ENCODE measurements at places on chromosomes 2 and 18.

GRCh38 chr18:26978812-26979341 is 113.4 kb upstream of the AQP4 start:
- DNase-seq, result no peak

- DNase-seq, result no peak
Measured at GRCh38 chr2:153294199-153294786, 184.3 kb downstream of the RPRM start.

DNA sequence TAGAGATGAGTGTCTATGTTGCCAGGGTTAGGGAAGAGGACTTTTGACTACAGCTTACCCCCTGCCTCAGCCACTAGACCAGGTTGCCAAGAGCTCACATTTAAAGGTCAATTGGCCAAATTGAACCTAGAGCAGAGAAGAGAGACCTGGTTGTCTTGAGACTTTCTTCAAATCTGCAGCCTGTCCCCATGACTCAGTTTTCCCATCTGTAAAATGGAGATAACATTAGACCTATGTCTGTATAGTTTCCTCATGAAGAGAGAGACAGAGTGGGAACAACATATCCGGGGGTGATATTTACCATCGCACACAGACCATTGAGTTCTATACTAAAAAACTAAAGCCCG is 1.6 kb upstream of the LIPG start:
- DNase-seq, result no peak

DNA sequence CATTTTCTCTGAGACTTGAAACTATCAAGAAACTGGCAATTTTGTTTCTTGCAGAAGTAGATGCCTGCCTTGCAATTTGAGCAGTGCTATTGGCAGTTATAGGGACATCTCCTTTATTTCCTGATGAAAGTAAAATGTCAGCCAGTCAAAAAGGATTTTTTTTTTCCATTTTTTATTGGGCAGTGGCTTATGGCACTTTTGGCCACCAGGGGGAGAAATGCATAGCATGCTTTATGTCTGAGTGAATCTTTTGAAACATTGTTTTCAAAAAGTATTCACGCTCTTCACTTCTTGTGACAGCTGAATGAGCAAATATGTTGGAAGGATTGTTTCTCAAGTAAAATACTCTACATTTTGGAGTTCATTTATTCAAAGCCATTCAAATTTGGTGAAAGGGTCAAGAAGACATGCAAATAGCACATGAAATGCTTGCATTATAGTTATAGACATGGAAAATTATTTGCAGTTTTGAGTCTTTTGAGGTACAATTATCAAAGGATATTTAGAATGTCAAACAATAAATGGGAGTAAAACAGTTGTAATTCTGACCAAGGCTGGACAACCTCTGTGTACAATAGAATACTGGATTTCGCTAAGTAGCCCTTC is 491.0 kb downstream of the CDH2 start:
- DNase-seq, result peak; percentile 3

DNA sequence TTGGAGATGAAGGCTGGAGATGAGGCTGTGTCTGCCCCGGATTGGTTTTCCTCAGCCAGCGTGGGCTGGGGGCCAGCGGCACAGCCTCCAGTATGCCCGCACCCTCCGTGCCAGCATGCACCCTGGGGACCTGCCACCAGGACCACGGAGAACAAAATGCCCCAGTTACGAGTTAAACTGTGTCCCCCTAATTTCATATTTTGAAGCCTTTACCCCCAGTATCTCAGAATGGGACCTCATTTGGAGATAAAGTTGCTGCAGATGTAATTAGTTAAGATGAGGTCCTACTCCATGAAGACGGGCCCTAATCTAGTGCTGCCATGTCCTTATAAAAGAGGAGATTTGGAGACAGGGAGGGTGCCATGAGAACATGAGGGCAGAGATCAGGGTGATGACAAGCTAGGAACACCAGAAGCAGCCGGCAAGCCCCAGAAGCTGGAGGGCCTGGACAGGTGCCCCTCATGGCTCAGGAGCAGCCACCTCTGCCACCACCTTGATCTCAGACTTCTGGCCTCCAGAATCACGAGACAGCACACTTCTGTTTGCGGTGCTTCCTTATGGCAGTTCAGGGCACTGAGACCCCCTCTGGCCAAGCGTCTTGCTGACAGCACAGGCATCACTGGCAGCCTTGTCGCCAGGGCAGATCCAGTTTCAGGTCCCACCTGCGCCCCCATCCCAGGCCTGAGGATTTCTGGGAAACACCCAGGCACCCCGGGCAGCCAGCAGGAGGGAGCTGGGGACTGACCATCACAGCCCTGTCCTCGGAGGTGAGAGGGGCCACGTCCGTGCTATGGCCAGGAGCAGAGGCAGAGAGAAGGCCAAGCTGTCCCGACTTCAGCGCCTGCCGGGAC is 29.4 kb downstream of the KIF1A start:
- no peak for DNase-seq

GRCh38 chr2:113337809-113338208 is 59.1 kb upstream of the PAX8 start:
- DNase-seq, result no peak

- DNase-seq, result peak; percentile 19
Measured at GRCh38 chr2:182716650-182716979, 558 bp downstream of the DNAJC10 start.

DNA sequence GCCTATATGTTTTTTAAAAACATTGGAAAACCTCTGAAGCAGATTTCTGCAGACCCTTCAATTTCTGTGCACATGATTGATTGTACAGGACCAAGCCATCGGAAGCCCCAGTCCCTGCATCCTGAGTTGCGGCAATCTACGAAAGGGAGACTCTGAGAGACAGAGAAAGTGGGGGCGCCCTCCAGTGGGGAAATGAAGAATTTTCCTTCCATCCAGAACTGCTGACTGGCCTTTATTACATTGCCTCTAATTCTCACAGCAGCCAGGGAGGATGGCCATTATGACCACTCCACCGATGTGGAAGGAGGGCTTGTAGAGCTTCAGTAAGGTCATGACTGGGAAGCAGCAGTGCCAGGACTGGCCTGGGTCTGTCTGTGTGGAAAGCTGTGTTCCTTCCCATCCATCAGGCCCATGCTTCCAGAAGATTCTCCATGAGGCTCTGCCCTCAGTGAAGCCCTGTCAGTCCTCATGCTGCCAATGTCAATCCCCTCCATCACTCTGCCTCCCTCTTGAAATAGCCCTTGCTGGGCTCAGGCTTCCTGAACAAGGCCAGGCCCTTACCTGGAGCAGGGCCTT is 20.0 kb upstream of the RESP18 start:
- DNase-seq, result peak; percentile 81

- DNase-seq, result peak; percentile 62
Measured at GRCh38 chr2:234289834-234290590, 206.9 kb downstream of the ARL4C start.

DNA sequence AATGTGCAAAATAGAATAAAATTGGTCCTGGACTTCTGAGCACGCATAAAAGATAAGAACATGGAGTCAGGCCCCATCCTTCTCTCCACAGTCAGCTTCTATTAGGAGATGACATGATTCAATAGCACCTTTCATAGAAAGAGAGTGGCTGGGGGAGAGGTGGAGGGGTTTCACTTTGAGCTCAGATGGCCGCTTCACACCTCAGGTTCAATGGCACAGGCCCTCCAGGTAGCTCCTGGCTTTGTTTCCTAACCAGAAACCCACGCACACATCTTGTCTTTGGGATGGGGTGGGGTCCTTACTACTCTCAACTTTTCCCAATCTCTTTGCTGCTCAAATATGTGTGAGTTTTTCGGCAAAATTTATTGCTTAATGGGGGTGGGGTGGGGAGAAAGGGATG is 332.3 kb downstream of the CLIP4 start:
- DNase-seq, result no peak

DNA sequence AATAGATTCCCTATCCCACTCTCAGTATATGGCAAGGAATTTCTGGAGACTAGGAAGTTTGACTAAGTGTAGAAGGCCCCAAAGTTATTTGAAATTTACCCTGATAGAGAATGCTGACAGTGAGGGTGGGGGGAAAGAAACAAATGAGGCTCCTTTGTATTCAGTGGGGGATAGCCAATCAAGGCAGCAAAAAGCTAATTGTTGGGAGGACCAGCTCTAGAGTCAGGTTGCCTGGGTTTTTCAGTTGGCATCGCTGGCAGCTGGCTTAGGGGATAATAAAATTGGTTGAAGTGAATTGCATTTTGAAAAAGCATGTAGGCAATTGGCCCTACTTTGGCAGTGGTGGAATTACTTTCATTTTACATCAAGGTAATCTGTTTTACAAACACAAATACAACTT is 79.4 kb upstream of the STAM2 start:
- no peak for DNase-seq

DNA sequence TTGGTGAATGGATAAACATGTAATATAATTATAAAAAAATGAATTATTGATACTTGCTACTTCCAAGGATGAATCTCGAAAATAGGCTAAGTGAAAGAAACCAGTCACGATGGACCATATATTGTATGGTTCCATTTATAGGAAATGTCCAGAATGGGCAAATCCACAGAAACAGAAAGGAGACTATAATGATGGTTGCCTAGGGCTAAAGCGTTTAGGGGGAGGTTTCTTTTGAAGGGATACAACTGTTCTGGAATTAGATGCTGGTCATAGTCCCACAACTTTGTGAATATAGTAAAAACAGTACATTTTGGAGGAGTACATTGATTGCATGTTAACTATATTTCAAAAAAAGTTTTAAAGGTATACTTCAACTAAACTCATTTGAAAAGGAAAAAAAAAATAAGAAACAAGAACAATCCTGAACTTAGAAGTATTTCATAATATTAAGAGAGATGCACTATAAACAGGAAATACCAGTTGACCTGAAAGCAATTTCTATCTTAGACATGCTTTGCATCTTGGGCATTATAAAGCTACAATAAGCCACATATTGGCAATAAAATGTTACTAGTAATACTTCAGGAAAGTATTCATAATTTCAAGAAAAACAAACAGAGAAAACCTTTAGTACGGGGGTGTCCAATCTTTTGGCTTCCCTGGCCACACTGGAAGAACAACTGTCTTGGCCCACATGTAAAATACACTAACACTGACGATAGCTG is 130.0 kb downstream of the C2orf74 start:
- no peak for DNase-seq
